ENCODE measurements at places on chromosomes 11 and 22.

GRCh38 chr11:14288189-14288935, 70.6 kb downstream of the RRAS2 start:
- DNase-seq, result no peak

GRCh38 chr11:61512435-61512834, 3.9 kb downstream of the LRRC10B start:
- no peak for DNase-seq

DNA sequence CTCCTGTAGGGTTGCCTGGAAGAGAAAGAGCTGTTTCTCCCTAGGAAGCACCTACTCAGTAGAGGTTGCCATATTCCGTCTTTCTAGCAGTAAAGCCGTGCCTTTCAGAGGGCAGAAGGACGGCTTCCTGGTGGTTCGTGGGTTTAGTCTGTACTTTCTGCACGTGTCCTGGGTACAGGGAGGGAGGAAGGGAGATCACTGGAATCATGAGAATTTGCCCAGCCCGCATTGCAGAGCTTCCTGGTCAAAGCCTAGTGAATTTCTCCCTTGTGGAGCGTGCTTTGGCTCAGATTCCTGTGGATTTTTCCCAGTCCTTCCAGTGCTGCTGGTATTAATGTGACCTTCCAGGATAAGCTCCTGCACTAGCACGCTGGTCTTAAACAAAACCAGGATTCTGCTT, 44.9 kb downstream of the GRAMD1B start:
- DNase-seq, result no peak

DNA sequence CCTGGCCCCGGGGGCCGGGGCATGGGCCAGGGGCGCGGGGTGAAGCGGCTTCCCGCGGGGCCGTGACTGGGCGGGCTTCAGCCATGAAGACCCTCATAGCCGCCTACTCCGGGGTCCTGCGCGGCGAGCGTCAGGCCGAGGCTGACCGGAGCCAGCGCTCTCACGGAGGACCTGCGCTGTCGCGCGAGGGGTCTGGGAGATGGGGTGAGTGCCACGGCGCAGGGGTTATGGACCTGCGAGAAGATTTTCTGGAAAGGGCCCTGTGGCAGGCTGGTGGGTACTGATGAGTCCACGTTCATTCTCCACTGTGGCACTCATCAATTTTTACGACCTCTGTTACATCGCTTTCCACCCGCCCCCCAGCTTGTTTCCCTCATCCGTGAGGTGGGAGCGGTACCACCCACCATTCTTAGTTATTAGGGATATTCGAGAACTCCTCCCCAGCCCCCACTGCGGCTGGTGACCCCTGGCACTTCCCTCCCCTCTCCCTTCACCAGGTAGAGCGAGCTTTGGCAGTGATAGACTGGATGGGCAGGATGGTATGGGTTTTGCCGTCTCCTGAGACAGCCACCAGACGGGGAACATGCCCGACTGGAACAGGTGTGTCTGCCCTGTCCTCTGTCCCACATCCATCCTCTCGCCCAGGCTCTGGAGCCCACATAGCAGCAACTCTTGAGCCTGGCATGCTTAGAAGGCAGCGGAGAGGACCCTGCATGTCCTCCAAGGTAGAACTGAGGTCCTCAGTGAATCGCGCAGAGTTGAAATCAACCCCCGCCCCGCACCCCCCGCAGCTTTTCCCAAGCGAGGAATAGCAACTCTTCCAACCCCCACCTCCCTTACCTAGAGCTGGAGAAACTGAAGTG, 562 bp downstream of the DGAT2 start:
- DNase-seq, result no peak

GRCh38 chr11:78039919-78040671, 17.0 kb upstream of the KCTD14 start:
- peak; percentile 72 for DNase-seq

- DNase-seq, result no peak
These were observed 6.4 kb downstream of the BAIAP2L2 start for GRCh38 chr22:38104084-38104483.

Measured in Ammon's horn (tissue), 1 donor.